Fibroblast of villous mesenchyme (primary cell): ENCODE measurements at places on chromosomes 2 and 18. TPM values are rescaled to one million over a fixed set of nuclear protein-coding genes. Genes with fewer than 3 reads are reported as not detected.

GRCh38 chr2:226554701-226555100 is 244.9 kb downstream of the IRS1 start:
- DNase-seq, result peak; percentile 34

DNA sequence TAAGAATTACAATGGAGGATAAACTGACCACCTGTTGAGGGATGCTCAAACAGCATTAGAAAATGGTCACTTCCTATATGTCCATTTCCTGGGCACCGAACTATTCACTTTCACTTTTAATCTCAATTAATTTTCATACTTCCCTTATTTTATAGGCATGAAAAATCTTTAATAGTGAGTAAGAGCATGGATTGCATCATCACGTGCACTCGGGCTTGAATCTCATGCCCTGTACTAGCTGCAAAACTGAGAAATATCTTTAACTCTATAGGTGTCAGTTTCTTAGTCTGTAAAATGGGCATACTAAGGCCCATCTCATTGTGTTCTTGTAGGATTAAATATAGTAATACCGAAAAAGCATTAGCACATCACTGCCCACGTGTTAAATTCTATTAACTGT is 183.9 kb upstream of the FIGN start:
- peak; percentile 1 for DNase-seq

GRCh38 chr18:70387027-70387426 is 98.2 kb downstream of the SOCS6 start:
- DNase-seq, result no peak

GRCh38 chr2:15243762-15244161 is 317.4 kb downstream of the NBAS start:
- DNase-seq, result peak; percentile 56

The LHCGR gene
- under 0.01 TPM in 1 of 2 replicates, not detected in the other for total RNA-seq

DNA sequence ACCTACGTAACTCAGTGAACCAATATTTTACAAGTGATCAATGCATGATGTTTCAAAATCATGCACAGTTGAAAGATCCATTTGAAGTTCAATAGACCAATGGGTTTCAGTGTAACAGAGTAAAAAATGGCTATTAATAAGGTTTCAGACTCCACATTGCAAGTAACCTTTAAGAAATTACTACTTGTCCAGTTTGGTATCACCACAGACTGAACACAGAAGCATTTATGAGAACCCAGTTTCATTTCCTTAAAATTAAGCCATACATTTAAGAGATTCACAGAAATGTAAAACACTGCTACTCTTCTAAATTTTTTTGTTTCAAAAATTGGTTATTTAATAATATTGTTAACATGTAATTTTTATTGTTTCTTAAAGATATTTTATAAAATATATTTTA is 98.9 kb upstream of the CHRNA1 start:
- no peak for DNase-seq

DNA sequence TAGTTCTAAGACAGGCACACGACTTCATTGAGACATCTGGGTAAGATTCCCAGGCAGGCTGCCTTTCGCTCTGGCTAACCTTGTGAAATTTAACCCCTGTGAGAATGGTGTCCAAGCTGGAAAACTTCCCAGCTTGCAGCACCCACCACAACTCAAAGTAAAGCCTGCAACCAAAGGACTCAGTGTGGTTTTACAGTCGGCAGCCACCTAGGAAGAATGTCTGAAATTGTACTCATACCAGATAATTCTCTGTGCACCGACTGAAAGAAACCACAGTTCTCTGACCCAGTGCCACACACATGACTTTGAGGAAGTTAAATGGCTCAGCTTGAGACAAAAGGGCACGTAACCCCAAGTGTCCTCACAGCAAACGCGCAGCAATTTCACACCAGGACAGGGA is 125.7 kb downstream of the RBMS1 start:
- DNase-seq, result peak; percentile 99

- DNase-seq, result peak; percentile 7
Observed at GRCh38 chr2:151946899-151947812, 118.9 kb upstream of the ARL5A start.

DNA sequence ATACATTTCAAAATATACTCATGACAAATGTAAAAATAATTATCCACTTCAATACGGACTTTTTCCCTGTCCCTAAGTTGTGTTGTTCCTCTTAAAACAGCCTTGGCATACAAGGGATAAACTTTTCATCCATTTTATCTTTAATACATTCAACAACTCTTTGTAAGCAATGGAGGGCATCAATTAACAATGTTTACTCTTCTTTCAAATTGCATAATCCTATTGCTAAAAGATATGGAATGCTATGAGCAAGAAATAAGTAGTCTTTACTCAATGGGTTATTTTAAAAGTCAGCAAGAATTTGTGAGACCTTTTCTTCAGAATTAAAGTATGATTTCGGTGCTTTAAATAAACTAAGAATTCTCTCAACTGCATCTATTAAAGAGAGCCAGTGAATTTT is 41.9 kb downstream of the SCN9A start:
- peak; percentile 20 for DNase-seq

GRCh38 chr2:233114421-233114861 is 54.3 kb downstream of the INPP5D start:
- DNase-seq, result no peak

The IL1RN gene
- total RNA-seq, result not detected in 2 replicates

DNA sequence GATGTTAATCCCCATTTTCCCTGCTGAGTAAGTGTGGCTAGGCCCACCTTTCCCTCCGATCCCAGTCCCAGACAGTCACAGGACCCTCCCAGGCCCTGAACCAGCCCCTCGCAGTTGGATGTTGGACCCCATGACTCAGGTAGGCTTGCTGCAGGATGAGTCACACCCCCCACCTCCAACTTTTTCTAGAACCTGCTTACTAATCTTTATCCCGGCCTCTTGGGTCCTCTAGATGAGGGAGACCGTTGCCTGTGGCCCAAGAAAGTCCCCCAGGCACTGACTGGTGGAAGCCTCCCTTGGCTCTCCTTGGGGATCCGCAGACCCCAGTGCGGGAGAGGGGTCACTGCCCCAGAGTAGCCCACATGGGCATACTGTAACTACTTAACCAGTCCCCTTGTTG is 98.5 kb downstream of the SMAD7 start:
- no peak for DNase-seq

The TDRD15 gene
- not detected in 2 replicates for total RNA-seq

GRCh38 chr2:195672674-195673073 is 15.6 kb downstream of the SLC39A10 start:
- DNase-seq, result no peak

The DSC3 gene
- total RNA-seq, result under 0.01 and 0.43 TPM in 2 replicates

GRCh38 chr2:183359867-183360266 is 235.6 kb downstream of the NUP35 start:
- no peak for DNase-seq

- no peak for DNase-seq
Observed at GRCh38 chr2:237915576-237915975, 51.2 kb upstream of the UBE2F start.

The THSD7B gene
- total RNA-seq, result 0.32 and 1.3 TPM in 2 replicates

DNA sequence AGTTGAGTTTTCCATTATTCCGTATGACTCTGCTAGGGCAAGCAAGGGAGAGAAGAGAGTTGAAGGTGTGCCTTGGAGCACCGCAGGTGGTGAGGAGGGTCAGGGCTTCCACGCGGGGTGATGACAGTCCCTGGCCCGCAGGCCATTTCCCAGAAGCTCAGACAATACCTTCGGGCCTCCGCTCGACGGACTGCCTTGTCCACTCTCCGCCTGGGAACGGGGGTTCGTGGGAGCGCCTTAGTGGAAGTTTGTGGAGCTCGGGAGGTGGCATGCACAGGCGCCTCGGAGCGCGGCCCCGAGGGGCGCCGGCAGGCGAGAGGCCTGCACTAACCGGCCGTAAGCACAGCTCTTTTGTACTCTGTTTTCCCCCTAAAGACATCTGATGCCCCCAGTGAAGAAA is 69.8 kb downstream of the ARHGEF33 start:
- no peak for DNase-seq

GRCh38 chr18:23412351-23412964 is 40.6 kb upstream of the RIOK3 start:
- no peak for DNase-seq

GRCh38 chr2:44244135-44244871 is 31.0 kb upstream of the SLC3A1 start:
- DNase-seq, result peak; percentile 82

DNA sequence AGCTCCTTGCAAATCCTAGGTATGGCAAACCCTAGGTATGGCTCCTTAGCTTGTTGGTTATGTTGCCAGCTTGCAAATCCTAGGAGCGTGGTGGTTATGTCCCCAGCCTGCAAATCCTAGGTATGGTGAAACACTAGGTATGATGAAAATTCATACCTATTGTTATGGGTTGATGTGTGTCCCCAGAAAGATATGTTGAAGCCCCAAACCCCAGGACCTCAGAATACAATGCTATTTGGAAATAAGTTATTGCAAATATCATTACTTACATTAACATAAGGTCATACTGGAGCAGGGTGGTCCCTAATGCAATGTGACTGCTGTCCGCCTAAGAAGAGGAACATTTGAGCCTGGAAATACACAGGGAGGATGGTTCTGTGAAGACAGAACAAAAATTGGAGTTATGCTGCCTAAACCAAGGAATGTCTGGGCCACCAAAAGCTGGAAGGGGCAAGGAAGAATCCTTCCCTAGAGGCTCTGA is 220.8 kb downstream of the MYCN start:
- DNase-seq, result no peak

DNA sequence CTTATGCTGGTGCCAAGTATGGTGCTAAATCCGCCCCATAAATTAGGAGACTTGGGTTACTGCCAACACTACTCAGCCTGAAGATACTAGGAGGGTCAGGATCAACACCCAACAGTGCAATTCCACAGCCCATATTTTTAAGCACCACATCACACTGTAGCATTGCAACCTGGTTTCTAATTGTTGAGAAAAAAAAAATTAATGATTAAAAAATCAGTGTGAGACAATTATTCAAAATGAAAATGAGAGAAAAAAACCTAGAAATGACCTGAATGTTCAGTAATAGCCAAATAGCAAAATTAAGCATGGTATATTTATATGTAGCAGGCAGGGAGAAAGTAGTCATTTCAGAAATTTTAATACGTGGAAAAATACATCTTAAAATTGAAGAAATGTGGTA is 29.2 kb upstream of the HNRNPLL start:
- DNase-seq, result no peak

GRCh38 chr18:7601246-7601615 is 34.1 kb downstream of the PTPRM start:
- DNase-seq, result peak; percentile 34

DNA sequence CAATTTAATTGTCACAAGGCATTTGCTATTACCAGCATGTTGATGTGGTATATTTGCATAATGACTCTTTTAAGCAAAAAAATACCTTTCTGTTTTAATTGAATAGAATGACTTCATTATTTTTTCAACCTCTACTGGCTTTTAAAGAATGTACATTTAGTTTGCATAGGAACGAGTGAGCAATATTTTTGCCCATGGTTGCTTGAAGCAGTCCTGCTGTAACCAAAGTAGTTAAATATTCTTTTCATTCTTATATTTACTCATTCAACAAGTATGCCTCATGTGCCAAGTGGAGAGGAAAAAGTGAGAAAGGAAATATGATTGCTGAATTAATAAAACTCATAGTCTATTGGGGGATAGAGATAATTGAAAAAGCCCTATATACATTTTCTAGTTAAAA is 184.7 kb downstream of the DSEL start:
- DNase-seq, result no peak

The GKN1 gene
- total RNA-seq, result under 0.01 and 0.32 TPM in 2 replicates

The CYRIA gene
- 0.43 and 0.97 TPM in 2 replicates for total RNA-seq

- DNase-seq, result no peak
Observed at GRCh38 chr2:158221063-158222020, 119.7 kb downstream of the UPP2 start.
